Foreskin keratinocyte (primary cell): ENCODE measurements at places on chromosomes 7 and 10. TPM values are rescaled to one million over a fixed set of nuclear protein-coding genes. Genes with fewer than 3 reads are reported as not detected.

MYL10 gene
- total RNA-seq = not detected in 2 replicates

GDF2 gene
- not detected in 2 replicates for total RNA-seq

AFAP1L2 gene
- 53.8 and 58.4 TPM in 2 replicates for total RNA-seq

PRR15 gene
- total RNA-seq = 5.0 and 5.7 TPM in 2 replicates

SEMA3A gene
- 3.2 and 4.6 TPM in 2 replicates for total RNA-seq

FKBP6 gene
- total RNA-seq = not detected in 2 replicates

SLC13A1 gene
- total RNA-seq = not detected in 2 replicates

DGKI gene
- not detected in 2 replicates for total RNA-seq

PMS2 gene
- 11.6 and 13.2 TPM in 2 replicates for total RNA-seq

ASZ1 gene
- not detected in 2 replicates for total RNA-seq

TMEM225B gene
- 0.25 TPM in 1 of 2 replicates, not detected in the other for total RNA-seq

IKZF1 gene
- total RNA-seq = not detected in 2 replicates

DPP6 gene
- total RNA-seq = not detected in 2 replicates

CCDC71L gene
- 13.2 and 17.7 TPM in 2 replicates for total RNA-seq

PNLIP gene
- total RNA-seq = not detected in 2 replicates

SPDYE5 gene
- not detected in 2 replicates for total RNA-seq

ZNF804B gene
- not detected in 2 replicates for total RNA-seq

FOXP2 gene
- total RNA-seq = 0.81 and 1.0 TPM in 2 replicates

KCNMA1 gene
- total RNA-seq = 2.8 and 3.9 TPM in 2 replicates

ASB10 gene
- not detected in 2 replicates for total RNA-seq

COL13A1 gene
- total RNA-seq = 2.0 and 2.7 TPM in 2 replicates

CYTH3 gene
- 35.7 and 38.0 TPM in 2 replicates for total RNA-seq

RRP12 gene
- 32.7 and 40.1 TPM in 2 replicates for total RNA-seq

- no peak for DNase-seq
These were observed 172.3 kb downstream of the AKR1D1 start for GRCh38 chr7:138248609-138249008.

- no peak for DNase-seq
These were observed at the start of gene DLG5 for GRCh38 chr10:77926566-77927401. Gene DLG5, minus strand, starts transcription at chr10:77926755. Its CDS starts 235 bp downstream, at chr10:77926520.

- DNase-seq = peak; percentile 84
These were observed 19.1 kb upstream of the SPOCK2 start for GRCh38 chr10:72107325-72108003.

DNA sequence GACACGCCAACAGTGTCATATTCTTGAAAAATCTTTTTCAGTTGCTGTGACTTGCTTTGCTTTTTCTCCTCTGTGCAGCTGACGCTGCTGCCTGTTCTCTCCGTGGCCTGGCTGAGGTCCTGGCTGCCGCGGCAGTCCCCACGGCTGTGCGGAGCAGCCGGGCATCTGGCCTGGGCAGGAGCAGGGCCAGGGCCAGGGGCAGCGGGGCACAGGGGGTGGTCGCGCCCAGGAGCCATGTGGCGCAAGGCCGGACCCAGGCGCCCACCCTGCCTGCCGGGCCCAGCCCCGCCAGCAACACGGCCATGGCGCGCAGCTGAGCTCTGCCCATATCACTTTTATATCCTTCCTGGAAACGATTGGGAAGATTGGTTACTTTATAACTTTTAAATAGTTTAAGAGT is 109.4 kb upstream of the ACBD5 start:
- DNase-seq = no peak

DNA sequence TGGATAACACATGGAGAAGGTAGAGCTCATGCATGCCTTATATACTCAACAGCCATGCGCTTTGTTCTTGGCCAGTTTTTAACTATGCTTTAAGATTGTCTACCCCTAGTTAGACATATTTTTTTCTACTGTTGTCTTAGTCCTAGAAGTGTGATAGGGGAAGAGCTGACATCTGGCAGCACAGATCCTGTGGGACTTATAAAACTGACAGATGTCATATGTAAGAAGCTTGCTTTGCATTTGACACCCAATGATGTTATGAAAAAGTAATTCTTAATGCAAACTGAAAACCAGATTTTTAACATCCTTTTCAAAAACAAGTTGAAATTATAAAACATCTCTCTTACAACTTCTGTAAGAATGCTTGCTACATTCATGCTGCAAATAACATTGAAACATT is 715.9 kb upstream of the LRRN3 start:
- no peak for DNase-seq

- no peak for DNase-seq
These were observed 4.0 kb downstream of the RBP3 start for GRCh38 chr10:47351899-47352815.

- DNase-seq = no peak
These were observed 22.8 kb downstream of the C10orf105 start for GRCh38 chr10:71696628-71697326.

DNA sequence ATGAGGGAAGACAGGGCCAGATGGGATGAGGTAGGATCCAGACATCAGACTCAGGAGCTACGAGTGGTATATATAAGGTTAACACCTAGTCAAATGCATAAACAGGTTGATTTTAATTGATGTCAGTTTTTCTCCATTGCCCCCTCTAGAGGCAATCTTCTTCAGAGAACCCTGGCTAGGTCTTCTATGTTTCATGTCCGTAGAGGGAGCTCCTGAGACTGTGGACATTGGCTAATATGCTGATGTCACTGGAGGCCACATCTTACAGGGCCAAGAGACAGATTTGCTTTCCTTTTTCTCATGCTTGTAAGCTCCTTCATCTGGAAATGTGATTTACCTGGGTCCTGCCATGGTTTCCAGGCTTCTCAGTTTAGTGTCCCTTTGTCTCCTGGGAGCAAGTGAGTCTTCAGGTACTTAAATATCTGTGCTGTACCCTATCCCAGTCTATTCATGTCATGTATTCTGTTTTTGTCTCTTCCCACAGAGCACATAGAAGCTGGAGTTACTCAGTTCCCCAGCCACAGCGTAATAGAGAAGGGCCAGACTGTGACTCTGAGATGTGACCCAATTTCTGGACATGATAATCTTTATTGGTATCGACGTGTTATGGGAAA is 161.6 kb upstream of the PRSS1 start:
- peak; percentile 53 for DNase-seq

GRCh38 chr7:143983960-143984359 is 16.2 kb upstream of the OR6B1 start:
- DNase-seq = no peak

GRCh38 chr7:155208681-155209477 is 88.8 kb upstream of the INSIG1 start:
- DNase-seq = peak; percentile 53

GRCh38 chr7:18086165-18087025 is 58.7 kb upstream of the PRPS1L1 start:
- DNase-seq = no peak

DNA sequence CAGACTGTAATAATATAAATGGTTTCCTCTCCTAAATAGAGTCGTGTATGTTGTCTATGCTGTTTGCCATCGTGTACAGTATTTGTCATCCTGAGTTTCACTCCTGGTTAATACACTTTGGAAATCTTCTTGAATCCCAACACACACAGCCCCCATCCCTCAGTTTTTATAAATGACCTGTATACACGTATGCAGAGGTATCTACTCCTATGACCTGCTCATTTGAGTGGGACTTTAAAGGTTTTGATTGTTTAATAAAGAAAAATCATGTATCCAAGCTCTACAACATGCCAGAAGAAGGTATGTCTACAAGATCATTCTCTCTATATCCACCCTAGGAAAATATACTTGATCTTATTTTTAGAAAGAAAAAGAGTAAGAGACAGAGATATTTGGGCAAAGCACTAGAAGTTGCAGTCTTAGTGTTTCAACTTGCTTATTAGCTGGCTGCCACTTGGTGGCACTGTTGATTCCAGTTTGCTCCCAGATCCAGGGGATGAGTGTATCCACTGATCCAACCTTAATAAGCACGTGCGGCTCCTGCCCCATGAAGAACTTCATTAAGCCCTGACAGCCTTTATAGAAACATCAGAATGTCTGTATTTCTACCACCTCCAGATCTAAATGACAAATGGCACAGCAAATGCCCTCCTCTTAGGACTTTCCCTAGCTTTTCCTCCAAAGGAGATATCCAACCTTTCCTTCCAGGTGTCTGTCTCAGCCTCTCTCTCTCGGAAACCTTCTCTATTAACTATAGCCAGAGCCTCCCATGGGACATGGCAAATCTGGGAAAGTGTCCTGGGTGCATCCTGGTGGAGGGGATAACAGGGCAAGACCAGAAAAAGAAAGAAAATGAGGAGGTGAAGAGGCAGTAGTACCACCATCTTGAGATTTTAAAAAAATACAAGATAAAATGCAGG is 181.6 kb upstream of the NEBL start:
- no peak for DNase-seq

DNA sequence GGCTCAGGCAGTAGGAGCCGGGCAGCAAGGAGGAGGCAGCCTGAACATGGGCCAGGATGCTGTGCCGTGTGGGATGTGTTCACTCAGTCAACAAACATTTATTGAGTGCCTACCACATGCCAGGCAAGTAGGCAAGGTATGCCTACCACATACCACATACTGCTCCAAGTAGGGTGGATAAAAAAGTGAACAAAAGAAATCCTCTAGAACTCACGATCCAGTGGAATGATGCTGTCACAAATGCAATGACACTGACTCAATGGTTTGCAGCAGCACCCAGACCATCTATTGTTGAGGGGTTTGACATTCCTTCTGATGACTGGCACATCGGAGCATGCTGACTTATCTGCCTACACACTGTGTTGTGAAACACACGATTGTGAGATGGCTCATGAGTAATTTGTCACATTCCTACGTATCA is 413.5 kb downstream of the NRG3 start:
- DNase-seq = no peak

GRCh38 chr7:17939211-17939605 is 1.1 kb downstream of the SNX13 start:
- DNase-seq = peak; percentile 37

GRCh38 chr7:11161499-11161898 is 187.8 kb downstream of the PHF14 start:
- no peak for DNase-seq

DNA sequence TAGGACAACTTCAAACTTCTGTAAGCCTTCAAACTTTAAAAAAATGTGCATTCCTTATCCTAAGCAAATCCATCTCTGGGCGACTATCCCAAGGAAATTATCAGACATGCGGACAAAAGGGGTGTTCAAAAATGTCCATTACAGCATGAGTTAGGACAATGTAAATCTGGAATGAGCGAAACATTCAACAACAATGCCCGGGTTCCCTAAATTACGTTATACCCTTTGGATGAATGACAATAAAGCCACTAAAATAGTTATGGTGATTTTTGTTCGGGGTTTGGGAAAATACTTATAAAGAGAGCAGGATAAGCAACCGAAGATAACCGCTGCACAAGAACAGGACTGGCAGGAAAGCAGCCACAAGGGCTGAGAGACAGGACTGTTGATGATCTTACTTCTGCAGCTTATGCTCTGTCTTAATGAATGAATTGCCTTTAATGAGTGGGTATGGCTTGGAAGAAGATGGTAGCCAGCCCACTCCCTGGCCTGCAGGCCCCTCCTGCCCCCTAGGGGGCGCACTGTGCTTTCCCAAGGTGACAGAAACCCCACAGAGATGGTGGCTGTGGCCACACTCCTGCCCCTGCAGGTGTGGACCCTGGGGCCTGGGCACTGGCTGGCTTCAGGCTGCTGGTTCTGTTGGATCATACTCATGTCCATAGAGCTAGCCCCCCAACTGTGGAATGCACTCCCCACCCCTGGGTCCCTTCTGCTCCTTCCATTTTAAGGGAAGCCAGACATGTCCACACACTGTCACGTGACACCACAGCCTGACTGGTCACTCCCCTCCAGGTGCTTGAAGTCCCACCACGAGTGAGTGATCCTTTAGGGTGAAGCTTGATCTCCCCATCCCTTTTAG is 45.0 kb downstream of the ZCCHC24 start:
- no peak for DNase-seq

GRCh38 chr7:128206017-128206746 is 34.9 kb upstream of the LEP start:
- no peak for DNase-seq

DNA sequence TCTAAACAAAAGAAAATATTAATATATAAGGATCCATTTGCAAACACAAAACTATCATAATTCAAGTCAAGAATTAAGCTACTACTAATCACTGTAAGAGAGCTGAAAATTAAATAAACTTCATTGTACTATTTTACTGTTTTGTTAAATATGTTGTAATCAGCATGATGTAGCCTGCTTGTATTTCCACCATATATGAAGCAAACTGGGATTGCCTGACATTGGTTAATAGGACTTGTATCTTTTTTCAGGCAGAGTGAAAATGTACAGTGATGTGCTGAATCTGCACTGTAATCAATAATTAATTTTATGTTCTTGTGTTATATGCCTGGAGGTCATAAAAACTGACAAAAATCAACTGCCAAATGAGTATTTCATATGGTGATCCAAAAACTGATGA is 25.4 kb downstream of the TRDMT1 start:
- DNase-seq = no peak

DNA sequence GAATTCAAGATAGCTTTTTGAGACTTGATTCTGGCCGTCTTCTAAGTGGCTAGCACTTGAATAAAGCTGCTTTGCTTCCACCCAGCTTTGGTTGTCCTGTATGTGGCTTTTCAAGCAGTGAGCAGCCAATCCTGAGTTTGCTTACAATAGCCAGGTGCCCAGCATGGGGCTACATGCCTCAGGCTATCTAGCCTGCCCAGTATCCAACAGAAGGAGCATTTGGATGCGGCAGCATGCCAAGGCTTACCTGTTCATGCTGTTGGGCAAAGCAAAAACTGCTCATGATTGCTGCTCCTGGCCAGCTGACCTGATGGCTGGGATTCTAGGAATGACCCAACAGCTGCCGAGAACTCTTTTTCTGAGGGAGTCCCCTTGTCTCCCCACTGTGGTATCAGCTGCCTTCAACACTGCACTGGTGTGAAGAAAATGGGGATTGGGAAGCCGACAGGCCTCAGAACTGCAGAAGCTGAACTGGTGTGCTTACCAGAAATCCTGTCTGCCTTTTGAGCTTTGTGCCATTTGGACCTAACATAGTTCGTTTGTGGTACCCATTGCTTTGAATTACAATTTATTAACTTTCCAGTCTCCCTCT is 618.9 kb upstream of the IGFBP3 start:
- no peak for DNase-seq

DNA sequence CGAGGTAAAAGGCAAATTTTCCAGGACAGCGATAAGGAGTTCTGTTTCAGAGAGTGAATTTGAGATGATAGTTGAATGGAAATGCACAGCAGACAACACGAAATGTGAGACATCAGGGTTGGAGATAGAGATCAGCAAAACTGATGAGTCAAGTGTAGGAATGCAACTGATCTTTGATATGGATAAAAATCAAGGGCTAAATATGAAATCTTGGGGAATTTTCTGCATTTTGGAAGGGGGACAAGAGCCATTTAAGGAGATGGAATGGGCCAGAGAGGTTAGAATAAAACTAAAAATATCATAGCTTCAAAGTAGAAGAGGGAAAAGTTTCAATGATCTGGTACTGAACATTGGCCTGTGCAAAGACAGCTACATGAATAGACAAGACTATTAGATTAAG is 11.5 kb downstream of the CISD1 start:
- DNase-seq = peak; percentile 47
